Metanephros (tissue), 2 donors: ENCODE measurements at places on chromosomes 3 and 15. TPM values are rescaled to one million over a fixed set of nuclear protein-coding genes. Genes with fewer than 3 reads are reported as not detected.

The HRH1 gene
- 4.3 TPM for total RNA-seq

The C3orf20 gene
- 0.18 TPM for total RNA-seq

The GHSR gene
- not detected for total RNA-seq

The BHLHE40 gene
- total RNA-seq, result 117 TPM

The NTRK3 gene
- total RNA-seq, result 27.2 TPM

The VGLL4 gene
- total RNA-seq, result 138 TPM

The LCMT2 gene
- total RNA-seq, result 6.3 TPM

The FGF12 gene
- total RNA-seq, result 3.6 TPM

The SLC38A3 gene
- total RNA-seq, result 2.9 TPM

The CPA3 gene
- 1.6 TPM for total RNA-seq

The PEX5L gene
- total RNA-seq, result 0.76 TPM

The SLC9A9 gene
- 31.1 TPM for total RNA-seq

The GRM7 gene
- 3.3 TPM for total RNA-seq

The FETUB gene
- not detected for total RNA-seq

The TTLL13 gene
- 1.3 TPM for total RNA-seq

The SLC15A2 gene
- total RNA-seq, result 23.4 TPM

The ANKUB1 gene
- total RNA-seq, result not detected

The DOCK3 gene
- total RNA-seq, result 0.88 TPM

The SATB1 gene
- 49.2 TPM for total RNA-seq

The GATM gene
- 269 TPM for total RNA-seq

The SPINK8 gene
- total RNA-seq, result not detected

The EAF1 gene
- 17.3 TPM for total RNA-seq

The CLDN18 gene
- total RNA-seq, result 0.29 TPM

The TM6SF1 gene
- 12.4 TPM for total RNA-seq

The GPR27 gene
- 9.0 TPM for total RNA-seq

The RASGRF1 gene
- 0.35 TPM for total RNA-seq

The CCR5 gene
- total RNA-seq, result 0.47 TPM

The CHRNA5 gene
- 2.2 TPM for total RNA-seq

The PATL2 gene
- total RNA-seq, result 1.2 TPM

The SENP7 gene
- total RNA-seq, result 57.2 TPM

The PRRT3 gene
- 3.3 TPM for total RNA-seq

The ECE2 gene
- not detected for total RNA-seq

The PPP1R14D gene
- not detected for total RNA-seq

The TRAT1 gene
- 0.12 TPM for total RNA-seq

The RTP1 gene
- not detected for total RNA-seq

The MAP6D1 gene
- total RNA-seq, result 4.0 TPM

The C3orf22 gene
- total RNA-seq, result 0.12 TPM

The PRR20G gene
- total RNA-seq, result not detected

The HRG gene
- total RNA-seq, result 0.88 TPM

The IL17RD gene
- 45.2 TPM for total RNA-seq

The CERS3 gene
- 0.06 TPM for total RNA-seq

The ARHGAP31 gene
- total RNA-seq, result 16.4 TPM

The CTNNB1 gene
- total RNA-seq, result 597 TPM

The TRAIP gene
- 5.0 TPM for total RNA-seq

The C3orf70 gene
- 8.8 TPM for total RNA-seq

The KNG1 gene
- 116 TPM for total RNA-seq

The SERINC4 gene
- 0.23 TPM for total RNA-seq

The KCNMB3 gene
- total RNA-seq, result 3.0 TPM

The RTP4 gene
- total RNA-seq, result 1.7 TPM

The ATOSA gene
- total RNA-seq, result 59.3 TPM
